ENCODE measurements at places on chromosomes 5 and 9. TPM values are rescaled to one million over a fixed set of nuclear protein-coding genes. Genes with fewer than 3 reads are reported as not detected.

Gene CDH12
- total RNA-seq: 1.7 TPM

Gene MCIDAS
- not detected for total RNA-seq

- no peak overlapping the region for H3K4me3 ChIP-seq
- DNase-seq: no peak
- peaks cover 20% of the 10 kb centered on the region for H3K4me1 ChIP-seq
- peaks cover 46% of the 10 kb centered on the region for H3K27me3 ChIP-seq
- no peak overlapping the region for H3K27ac ChIP-seq
Measured at GRCh38 chr5:144209361-144209760, 38.7 kb downstream of the KCTD16 start.

DNA sequence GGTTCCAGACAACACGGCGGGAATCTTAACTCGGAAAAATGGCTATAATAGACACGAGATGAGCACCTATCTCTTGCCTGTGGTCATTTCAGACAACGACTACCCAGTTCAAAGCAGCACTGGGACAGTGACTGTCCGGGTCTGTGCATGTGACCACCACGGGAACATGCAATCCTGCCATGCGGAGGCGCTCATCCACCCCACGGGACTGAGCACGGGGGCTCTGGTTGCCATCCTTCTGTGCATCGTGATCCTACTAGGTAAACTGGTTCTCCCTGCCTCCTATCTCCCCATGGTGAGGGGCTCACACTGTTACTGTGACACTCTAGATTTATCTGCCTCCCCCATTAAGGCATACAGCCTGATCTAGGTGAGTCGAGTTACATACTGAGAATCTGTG is 124.2 kb downstream of the CDH6 start:
- no peak for DNase-seq
- H3K4me3 ChIP-seq: no peak overlapping the region
- no peaks in the 10 kb centered on the region for H3K27me3 ChIP-seq
- H3K4me1 ChIP-seq: peaks cover 2% of the 10 kb centered on the region

- H3K4me1 ChIP-seq: peaks cover 28% of the 10 kb centered on the region
- H3K27ac ChIP-seq: peak overlapping the region; percentile 40
- DNase-seq: no peak
- H3K4me3 ChIP-seq: peak overlapping the region; percentile 24
- no peaks in the 10 kb centered on the region for H3K36me3 ChIP-seq
Measured at GRCh38 chr9:8733131-8733954, 933.8 kb upstream of the DMAC1 start.

- no peaks in the 10 kb centered on the region for H3K4me1 ChIP-seq
- H3K27ac ChIP-seq: no peak overlapping the region
- no peaks in the 10 kb centered on the region for H3K36me3 ChIP-seq
- DNase-seq: no peak
- no peaks in the 10 kb centered on the region for H3K27me3 ChIP-seq
- H3K4me3 ChIP-seq: no peak overlapping the region
Measured at GRCh38 chr5:54760182-54760935, 225.0 kb downstream of the ESM1 start.

GRCh38 chr5:72951671-72952468 is 4.0 kb upstream of the FCHO2 start:
- no peaks in the 10 kb centered on the region for H3K36me3 ChIP-seq
- no peak overlapping the region for H3K27ac ChIP-seq
- H3K27me3 ChIP-seq: no peaks in the 10 kb centered on the region
- H3K4me3 ChIP-seq: no peak overlapping the region

DNA sequence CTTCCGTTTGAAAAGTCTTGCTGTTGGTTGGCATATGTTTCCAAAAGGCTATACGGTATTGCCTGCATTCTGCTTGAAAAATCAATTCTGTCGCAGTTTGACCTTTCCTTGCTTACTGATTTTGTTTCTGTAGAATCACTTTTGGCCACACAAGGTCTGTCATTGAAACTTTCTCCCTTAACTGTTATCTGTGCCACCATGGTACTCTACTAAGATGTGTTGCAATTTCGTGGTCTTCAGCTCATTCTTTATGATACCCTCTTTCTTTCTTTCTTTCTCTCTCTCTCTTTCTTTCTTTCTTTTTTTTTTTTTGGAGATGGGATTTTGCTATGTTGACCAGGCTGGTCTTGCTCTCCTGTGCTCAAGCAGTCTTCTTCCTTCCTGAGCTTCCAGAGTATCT is 4.5 kb downstream of the OSTF1 start:
- no peak overlapping the region for H3K4me3 ChIP-seq
- no peak for DNase-seq
- no peaks in the 10 kb centered on the region for H3K27me3 ChIP-seq
- H3K27ac ChIP-seq: no peak overlapping the region
- no peaks in the 10 kb centered on the region for H3K36me3 ChIP-seq

Data from mesothelial cell of epicardium (in vitro differentiated cells).